ENCODE measurements at places on chromosomes 13 and 19.

DNA sequence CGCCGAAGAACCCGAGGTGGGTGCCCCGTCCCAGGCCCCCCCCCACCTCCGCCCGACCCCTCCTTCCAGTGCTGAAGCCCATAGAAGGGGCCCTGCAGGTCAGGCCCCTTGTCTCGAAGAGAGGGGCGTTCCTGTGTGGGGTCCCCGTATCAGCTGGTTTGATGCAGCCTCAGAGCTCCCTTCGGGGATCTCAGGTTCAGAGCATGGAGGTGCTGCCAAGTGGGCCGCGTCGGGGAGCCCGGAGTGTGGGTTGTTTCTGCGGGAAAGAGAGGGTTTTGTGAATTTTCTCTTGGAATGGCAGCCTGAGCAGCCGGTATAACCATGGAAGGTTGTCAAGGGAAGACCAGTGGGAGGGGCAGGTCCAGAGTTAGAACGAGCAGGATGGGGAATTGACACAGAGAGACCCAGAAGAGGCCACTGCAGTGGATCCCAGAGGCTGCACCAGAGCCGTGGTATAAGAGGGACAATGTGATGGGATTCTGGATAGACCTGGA, 384 bp downstream of the TRAPPC2B start:
- ATAC-seq: peak; percentile 20

- peak; percentile 24 for ATAC-seq
Observed at GRCh38 chr13:26475176-26476110, 82.0 kb upstream of the WASF3 start.

GRCh38 chr13:44768775-44769581, 192.8 kb upstream of the TSC22D1 start:
- peak; percentile 34 for ATAC-seq

GRCh38 chr13:105971738-105972137, 563.7 kb downstream of the EFNB2 start:
- ATAC-seq: no peak

- no peak for ATAC-seq
Observed at GRCh38 chr13:41029629-41030028, 10.5 kb upstream of the ELF1 start.

DNA sequence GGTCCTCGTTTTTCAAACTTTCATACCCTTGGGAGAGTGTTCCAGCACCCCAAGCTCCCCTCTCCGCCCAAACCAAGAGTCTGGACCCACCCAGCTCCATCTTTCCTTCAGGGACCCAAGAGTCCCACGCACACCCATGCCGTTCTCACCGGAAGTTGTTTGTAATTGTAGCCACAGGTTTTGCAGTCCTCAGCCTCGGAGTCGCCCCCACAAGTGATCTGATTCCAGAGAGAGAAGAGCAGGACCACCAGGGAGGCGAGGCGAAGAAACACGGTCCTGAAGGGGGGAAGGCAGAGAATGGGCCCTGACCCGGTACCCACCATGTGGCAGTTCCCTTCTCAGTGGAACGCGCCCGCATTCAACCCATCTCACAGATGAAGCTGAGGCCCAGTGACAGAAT, 3.4 kb upstream of the LENG1 start:
- no peak for ATAC-seq

DNA sequence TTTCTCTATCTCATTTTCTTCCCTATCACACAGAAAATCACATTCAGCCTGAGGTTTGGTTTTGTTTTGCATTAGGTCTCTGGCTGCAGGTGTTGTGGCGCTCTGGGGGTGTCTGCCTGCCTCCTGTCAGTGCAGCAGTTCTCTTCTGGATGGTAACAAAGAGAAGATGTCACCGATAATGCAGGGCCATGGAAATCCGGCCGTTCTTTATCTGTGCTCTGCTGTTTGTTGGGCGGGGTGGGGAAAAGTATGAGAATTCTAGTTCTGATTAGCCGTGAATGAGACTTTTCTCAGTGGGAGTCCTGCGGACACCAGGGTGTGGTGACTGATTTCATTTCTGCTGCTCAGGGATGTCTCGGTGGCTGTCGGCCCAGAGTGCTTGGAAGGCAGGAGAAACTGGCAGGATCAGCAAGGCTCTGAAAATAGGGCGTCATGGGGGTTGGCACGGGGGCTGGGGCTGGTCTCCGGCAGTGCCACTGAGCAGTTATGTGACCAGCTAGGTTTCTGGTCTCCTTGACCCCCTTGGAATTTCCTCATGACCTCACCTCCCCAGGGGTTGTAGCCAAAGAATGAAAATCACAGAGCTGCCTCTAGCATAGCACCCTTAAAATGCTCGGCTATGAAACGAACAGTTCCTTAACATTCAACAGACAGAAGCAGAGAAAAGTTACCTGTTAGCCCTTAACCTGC, 5.0 kb downstream of the RNF113B start:
- no peak for ATAC-seq

DNA sequence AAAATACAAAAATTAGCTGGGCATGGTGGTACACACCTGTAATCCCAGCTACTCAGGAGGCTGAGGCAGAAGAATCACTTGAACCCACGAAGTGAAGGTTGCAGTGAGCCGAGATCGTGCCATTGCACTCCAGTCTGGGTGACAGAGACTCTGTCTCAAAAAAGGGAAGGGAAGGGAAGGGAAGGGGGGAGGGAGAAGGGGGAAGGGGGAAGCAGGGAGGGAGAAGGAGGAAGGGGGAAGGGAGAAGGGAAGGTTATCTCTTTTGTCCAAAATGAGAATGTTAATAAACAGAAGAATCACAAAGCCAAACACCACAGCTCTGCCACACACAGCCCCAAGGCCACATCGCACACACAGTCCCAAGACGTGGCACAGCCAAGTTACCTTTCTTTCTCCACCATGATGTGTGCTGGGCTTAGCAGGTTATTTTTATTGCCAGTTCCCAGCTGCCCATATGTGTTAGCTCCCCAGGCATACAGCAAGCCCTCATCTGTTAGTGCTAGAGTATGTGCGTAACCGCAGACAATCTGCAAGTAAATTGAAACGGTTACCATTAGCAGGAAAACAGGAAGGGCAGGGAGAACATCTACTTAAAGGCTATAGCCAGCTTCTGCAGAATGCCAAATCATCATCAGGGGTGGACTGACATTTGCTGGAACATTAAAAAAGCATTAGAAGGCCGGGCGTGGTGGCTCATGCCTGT, 34.3 kb downstream of the RCBTB1 start:
- ATAC-seq: no peak

DNA sequence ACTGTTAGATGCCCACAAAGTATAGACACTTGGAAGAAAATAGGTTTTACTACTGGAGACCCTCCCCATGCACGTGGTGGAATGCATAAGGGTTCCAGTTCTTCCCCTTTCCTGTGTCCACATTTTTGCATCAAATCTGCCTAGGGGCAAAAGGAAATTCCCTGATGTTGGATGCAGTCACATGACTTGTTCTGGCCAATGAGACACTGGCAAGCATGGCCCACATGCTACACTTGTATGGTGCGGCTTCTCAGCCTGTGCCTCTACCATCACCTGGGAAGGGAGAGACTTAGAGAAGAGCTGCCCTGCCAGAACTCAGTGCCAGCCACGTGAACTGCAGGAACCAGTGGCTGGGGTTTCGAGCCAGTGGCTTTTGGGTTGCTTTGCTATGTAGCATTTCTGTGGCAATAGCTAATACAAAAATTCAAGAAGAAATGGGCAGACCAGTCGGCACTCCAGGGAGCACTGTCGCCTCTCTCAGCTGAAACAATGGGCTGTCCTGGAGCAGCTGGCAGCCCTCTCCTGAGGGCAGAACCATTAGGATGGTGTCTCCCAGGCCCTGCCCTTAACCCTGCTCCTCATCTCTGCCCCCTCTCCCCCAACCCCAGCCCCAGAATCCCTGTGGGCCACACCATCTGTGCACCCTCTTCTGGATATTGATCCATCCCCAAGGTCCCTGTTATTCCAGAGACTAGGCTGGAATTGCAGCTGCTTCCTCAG, 634.0 kb downstream of the UQCRFS1 start:
- no peak for ATAC-seq

- no peak for ATAC-seq
Observed at GRCh38 chr13:109577191-109577700, 209.1 kb downstream of the IRS2 start.

DNA sequence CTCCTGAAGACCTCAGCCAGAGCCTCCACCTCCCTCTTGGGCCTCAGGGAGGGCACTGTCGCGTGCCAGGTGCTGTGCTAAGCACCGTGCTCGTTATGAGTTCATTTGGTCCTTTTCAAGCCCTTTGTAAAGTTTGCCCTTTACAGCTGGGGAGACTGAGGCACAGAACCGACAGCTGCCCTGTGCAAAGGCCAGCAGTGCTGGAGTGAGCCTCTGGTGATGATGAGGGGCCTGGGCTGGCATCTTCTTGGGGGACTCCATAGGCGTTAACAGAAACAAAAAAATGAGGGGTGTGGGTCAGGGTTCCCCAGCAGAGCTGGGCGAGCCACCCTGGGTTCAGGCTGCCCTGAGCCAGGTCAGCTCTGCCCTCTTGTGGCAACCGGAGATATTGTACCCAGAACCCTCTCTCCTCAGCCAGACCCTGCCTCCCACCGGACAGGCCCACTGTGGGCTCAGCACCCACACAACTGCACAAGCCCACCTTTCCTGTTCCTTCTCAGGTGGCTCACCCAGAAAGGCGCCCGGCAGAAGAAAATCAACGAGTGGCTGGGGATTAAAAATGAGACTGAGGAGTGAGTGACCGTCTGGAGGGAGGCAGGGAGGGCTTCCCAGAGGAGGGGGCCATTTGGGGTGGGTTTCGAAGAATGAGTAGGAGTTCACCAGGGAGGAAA, 5.5 kb upstream of the IFI30 start:
- ATAC-seq: peak; percentile 49

DNA sequence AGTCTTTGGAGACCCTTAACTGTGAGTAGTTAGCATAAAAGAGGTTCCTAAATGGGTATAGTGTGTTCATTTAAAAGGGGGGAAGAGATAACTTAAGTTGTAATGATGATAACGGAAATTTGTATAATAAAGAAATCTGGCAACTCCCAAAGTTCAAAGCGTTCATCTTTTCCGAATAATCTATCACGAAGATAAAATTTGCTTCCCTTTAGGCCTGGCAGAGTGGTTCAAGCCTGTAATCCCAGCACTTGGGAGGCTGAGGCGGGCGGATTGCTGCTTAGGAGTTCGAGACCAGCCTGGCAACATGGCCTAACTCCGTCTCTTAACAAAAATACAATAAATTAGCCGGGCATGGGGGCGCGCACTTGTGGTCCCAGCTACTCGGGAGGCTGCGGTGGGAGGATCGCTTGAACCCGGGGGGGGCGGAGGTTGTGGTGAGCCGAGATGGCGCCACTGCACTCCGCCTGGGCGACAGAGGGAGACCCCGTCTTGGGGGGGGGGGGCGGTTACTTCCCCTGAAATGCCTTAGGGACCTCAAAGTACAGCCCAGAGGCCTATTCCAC, 934 bp downstream of the N4BP2L2 start:
- no peak for ATAC-seq

- no peak for ATAC-seq
Observed at GRCh38 chr13:41470196-41470595, 12.8 kb downstream of the RGCC start.

GRCh38 chr19:10454267-10454666, 33.9 kb downstream of the PDE4A start:
- no peak for ATAC-seq

DNA sequence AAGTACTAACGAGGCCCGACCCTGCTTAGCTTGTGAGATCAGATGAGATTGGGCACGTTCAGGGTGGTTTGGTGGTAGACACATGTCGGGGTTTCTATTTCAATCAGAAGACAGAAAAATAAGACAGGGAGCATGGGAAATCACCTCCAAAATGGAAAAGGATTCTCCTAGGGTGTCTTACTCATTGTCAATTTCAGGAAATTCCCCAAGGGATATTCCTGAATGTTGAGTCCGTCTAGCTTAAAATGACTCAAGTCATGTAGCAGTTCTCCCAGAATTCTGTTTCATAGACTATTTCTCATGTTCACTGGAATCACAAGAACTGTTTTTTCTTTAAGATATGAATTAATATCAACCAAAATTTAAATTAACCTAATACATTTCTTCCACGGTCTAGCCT, 380.1 kb downstream of the EFNB2 start:
- ATAC-seq: no peak
